Thoracic aorta (tissue), 2 donors: ENCODE measurements at places on chromosomes 1 and 21.

- DNase-seq: no peak
Observed at GRCh38 chr1:245888809-245889208, 618.3 kb downstream of the SMYD3 start.

- no peak for DNase-seq
Observed at GRCh38 chr1:201309416-201309815, 26.1 kb downstream of the PKP1 start.

- DNase-seq: no peak
Observed at GRCh38 chr1:94719926-94720793, 100.0 kb upstream of the SLC44A3 start.

GRCh38 chr1:187891993-187892682 lies 1063.4 kb downstream of the PLA2G4A start:
- DNase-seq: no peak
